ENCODE measurements at places on chromosomes 1 and 21. TPM values are rescaled to one million over a fixed set of nuclear protein-coding genes. Genes with fewer than 3 reads are reported as not detected.

DNA sequence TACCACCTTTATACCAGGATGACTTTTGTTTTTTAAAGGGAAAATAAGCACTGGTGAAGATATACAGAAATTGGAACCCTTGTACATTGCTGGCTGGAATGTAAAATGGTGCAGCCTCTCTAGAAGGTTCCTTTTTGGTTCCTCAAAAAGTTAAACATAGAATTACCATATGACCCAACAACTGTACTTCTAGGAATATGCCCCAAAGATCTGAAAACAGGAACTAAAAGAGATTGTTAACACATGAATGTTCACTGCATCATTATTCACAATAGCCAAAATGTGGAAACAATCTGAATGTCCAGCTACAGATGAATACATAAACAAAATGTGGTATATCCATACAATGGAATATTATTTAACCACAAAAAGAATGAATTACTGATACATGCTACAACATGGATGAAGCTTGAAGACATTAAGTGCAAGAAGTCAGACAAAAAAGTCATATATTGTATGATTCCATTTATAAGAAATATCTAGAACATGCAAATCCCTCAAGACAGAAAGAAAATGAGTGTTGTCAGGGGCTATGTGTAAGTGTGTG is 84.9 kb upstream of the DMRTA2 start:
- no peak for DNase-seq

DNA sequence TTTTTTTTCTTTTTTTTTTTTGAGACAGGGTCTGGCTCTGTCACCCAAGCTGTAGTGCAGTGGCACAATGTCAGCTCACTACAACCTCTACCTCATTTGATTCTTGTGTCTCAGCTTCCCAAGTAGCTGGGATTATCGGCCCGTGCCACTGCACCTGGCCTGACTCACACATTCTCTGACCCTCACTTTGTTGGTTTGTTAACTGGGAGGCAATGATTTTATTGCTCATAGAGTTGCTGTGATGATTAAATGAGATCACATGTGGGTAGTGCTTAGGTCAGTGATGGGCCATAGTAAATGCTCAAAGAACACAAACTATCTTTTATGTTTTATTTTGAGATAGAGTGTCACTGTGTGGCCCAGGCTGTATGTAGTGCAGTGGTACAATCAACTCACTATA is 47.3 kb upstream of the SSBP3 start:
- DNase-seq = no peak

The HFM1 gene
- not detected for total RNA-seq

The S100A16 gene
- not detected for total RNA-seq
